SHP77 (cell line): ENCODE measurements at places on chromosomes 4 and X.

GRCh38 chr4:6439120-6439762 lies 33.2 kb downstream of the PPP2R2C start:
- DNase-seq, result no peak

DNA sequence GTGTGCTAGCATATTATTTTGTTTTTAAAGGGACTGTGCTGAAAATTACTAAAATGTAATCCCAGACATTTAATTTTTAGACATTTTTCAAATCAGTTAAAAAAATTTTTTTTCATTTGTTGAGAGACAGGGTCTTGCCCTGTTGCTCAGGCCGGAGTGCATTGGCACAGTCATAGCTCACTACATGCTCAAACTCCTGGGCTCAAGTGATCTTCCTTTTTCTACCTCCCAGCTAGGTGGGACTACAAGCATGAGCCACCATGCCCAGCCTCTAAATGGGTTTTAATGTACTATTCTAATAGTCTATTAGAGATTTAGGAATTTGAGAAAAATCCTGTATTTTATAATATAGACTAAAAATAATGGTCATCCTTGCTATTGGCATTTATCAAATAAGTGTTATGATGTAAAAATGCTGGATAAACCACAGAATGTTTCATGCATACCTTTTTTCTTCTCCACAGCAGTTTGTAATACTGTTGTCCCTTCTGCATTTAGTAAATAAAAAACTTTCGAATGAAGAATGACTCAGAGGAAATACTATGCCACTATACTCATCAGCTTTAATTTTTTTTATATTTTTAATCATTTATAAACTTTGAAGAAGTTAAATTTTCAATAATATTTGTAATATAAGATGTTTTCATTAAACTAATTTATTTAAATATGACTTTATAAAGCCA lies 29.9 kb downstream of the CPEB2 start:
- no peak for DNase-seq

DNA sequence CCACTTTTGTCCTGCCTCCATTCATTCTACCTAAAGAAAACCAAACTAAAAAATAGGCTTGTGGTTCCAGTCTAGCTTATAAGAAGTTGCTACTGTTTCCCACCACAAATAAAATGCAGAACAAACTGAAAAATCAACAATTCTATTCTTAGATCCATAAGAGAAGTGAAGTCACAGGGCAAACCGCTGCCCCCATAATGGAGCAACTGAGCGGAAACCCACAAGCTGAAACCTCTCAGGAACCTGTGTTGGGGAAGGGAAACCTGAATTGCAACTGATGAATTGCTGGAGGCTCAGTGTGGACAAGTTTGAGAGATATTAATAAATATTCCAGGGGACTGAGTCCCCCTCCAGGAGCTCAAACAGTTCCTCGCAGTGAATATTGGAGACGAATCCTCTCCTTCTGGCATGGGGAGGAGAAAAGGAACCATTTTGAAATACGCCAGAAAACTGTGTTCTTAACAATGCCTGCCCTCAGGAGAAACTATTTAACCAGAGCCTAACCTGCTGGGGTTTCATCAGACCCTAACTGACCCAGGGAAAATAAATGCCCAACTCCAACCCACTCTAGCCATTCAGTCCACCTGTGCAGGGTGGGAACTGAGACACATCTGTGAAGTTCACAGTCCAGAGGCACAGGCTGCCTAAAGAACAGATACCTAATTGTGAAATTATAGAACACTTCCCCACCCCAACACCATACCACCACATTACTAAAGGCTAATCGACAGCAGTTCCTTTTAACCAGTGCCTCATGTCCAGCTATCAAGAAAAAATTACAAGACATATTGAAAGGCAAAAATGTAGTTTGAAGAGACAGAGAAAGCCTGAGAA lies 22.8 kb upstream of the SH3RF1 start:
- DNase-seq, result no peak

GRCh38 chrX:67700602-67701001 lies 156.8 kb downstream of the AR start:
- DNase-seq, result no peak

GRCh38 chrX:44829832-44830231 lies 14.0 kb upstream of the DUSP21 start:
- DNase-seq, result no peak

DNA sequence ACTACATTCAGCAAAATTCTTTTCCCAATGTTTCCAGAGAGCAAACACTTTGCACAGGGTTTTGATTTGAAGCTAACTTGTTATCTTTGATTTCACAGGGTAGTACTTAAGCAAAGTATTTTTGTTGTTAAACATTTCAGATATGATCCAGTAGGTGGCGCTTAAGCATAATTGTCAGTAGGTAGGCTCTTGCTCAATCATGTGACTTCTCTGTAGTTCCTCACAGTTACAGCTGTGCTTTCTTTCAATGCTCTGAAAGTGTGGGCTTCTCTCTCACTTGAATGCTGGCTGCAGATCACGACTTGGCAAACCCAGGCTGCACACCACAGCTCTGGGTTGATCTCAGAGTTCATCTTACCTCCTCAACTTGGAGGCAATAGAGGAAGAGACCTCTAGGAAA lies 1016.5 kb downstream of the SH3BGRL start:
- peak; percentile 42 for DNase-seq

DNA sequence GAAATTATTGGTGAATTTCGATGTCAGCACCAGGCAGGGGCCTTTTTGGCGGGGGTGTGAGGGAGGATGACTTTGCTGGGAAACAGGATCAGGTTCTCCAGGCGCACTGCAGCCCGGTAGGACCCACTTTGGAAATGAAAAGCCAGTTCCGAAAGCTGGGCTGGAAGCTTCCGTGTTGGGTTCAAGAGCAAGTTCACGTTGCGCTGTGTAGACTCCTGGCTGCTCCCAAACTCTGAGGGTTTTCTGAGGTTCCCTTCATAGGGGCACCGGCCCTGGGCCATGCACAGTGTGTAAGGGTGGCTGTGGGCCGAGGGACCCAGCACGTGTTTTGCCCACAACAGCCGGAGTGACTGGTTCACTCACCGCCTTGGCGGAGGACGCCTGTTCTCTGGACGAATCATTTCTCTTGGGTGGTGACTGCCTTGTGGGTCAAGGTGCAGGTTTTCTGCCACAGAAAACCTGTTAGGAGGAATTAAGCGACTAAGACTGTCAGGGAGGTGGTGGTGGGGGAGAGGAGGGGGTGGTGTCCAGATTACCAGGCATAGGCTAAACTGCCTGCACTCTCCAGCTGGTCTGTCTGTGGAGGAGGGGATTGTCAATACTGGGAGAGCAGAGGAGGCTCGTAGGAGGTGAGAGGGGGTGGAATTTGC lies 8.0 kb downstream of the SHOX start:
- DNase-seq, result no peak

GRCh38 chr4:40800064-40800463 lies 50.3 kb downstream of the NSUN7 start:
- DNase-seq, result no peak

- DNase-seq, result no peak
Observed at GRCh38 chrX:30910124-30910860, 21.2 kb upstream of the TAB3 start.

- DNase-seq, result no peak
Observed at GRCh38 chr4:9877123-9877522, 95.7 kb downstream of the DRD5 start.

- DNase-seq, result no peak
Observed at GRCh38 chr4:13905543-13905942, 278.0 kb upstream of the BOD1L1 start.

- DNase-seq, result no peak
Observed at GRCh38 chr4:55793479-55793878, 26.1 kb upstream of the EXOC1L start.

DNA sequence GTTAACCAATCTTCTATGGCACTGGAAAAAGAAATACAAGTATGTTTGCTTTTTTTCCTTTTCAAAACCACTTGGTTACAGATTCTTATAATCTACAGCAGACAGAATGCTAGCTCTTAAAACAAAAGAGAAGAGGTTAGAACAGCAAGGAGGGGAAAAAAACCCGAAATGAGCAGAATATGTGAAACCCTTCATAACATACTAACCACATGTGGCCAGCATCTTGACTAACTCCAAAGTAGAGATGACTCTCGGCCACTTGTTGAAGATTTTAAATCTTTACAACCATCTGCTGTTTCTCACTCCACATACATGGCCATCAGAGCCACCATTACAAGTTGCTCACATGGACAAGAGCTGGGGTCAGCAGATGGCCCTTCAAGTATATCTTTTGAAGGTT lies 100.3 kb downstream of the PAPSS1 start:
- no peak for DNase-seq

GRCh38 chr4:47194036-47194737 lies 162.8 kb downstream of the GABRB1 start:
- no peak for DNase-seq

- DNase-seq, result no peak
Observed at GRCh38 chr4:126799971-126800574, 832.7 kb upstream of the INTU start.

GRCh38 chr4:36532670-36533379 lies 251.4 kb downstream of the DTHD1 start:
- no peak for DNase-seq

DNA sequence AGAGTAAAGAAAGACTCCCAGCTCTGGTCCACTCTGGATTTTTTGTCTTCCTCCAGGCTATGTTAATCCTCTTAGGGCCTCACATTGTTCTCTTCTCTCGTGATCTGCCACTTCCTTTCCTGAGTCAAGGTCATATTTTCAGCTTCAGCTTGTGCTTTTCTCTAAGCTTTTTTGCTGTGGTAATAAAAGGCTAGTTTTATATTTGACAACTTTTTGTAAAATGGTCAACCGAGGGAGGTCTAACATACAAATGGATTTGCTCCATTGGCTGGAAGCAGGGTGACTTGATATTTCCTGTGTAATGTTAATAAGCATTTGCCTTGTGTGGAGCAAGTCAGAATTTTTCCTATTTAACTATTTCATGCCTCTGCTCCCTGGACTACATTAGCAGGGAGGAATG lies 239.7 kb downstream of the RAB28 start:
- DNase-seq, result no peak

GRCh38 chr4:93116624-93117023 lies 711.9 kb upstream of the ATOH1 start:
- DNase-seq, result no peak

DNA sequence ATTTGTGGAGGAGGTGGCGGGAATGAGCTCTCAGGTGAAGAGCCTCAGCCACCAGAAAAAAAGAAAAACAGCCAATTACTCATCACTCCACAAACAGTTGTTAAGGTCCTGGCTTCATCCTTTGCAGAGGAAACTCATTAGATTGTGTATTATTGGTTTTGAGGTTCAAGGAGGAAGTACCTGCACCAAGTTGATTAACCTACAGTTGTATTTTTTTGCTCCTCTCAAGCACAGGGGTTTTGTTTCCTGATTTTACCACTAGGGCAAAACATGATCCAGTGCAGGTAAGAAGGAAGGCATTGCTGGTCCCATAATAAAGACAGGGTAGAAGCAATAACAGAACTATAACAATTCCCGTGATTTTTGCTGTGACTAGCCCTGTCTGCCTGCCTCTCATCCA lies 84.0 kb upstream of the QRFPR start:
- no peak for DNase-seq

DNA sequence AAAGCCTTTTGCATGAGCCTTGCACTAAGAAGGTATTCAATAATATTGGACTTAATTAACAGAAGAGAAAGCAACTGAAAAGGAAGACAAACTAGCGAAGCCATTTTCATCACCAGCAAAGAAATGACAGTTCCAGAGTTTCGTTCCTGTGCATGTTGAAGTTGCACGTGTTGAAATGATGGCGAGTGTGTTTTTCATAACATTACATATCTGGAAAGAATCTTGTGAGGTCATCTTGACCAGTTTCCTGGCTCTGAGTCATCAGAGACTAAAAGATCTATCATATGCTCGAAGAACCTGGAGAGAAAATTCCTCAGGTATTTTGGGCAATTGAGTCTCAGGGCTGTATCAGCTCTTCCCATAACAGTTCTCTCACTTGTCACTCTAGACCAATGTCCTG lies 106.2 kb upstream of the MAML3 start:
- DNase-seq, result no peak

DNA sequence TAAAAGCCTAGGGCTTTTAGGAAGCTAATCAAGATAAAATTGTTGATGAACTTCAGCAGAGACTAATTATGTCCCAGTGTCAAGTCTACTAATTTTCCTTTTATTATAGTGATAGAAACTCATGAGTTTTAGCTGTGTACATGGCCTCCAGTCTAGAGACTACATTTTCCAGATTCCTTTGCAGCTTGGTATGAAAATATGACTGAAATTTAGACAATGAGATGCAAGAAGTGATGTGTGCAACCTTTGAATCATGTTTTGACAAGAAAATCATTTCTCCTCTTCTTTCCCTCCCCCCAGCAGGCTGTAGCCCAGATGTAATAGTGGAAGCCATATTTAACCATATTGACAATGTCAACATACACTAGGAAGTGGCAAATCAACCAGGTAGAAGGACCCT lies 30.3 kb upstream of the IL13RA2 start:
- no peak for DNase-seq

GRCh38 chr4:112075129-112075753 lies 70.0 kb upstream of the FAM241A start:
- DNase-seq, result peak; percentile 31

GRCh38 chrX:38342853-38343778 lies 9.3 kb upstream of the OTC start:
- DNase-seq, result no peak

- no peak for DNase-seq
Observed at GRCh38 chr4:76078033-76078613, 3.6 kb downstream of the ART3 start.

- no peak for DNase-seq
Observed at GRCh38 chr4:68162196-68162595, 32.5 kb upstream of the TMPRSS11F start.

DNA sequence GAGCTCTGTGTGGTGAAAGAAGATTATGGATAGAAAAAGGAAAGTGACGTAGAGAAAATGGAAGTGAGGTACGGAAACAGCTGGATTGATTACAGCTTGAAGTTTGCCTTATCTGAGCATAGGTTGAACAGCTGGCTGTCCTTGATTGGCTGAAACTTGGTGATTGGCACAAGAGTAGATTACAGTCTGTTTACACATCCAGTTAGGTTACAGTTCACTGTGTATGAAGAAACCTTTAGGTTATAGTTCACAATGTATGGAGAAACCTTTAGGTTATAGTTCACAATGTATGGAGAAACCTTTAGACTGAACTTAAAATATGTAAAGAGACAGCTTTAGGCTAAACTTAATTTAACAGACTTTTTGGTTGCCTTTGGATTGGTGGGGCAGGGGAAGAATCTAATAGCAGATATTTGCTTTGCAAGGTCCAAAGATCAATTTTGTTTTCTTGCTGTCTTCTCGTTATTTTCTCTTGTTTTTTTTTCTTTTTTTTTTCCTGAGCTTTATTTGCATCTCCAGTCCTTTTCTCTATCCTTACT lies 15.6 kb upstream of the ART3 start:
- DNase-seq, result no peak

GRCh38 chr4:108110450-108110849 lies 58.3 kb downstream of the LEF1 start:
- no peak for DNase-seq

DNA sequence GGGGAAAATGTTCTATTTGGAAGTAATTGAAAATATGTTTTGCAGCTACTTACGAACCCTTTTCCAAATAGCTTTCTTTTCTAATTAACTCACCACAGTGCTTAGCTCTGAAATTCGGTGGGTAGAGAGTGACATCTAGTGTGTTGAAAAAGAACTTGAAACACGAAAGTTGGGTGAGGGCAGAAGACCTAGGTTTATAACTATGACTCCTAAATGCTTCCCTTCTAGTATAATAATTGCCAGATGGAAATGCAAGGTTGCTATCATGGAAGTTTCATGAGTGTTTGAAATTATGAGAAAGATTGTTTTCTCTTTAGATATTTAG lies 77.3 kb upstream of the NOCT start:
- peak; percentile 22 for DNase-seq

- DNase-seq, result no peak
Observed at GRCh38 chrX:150377005-150377404, 13.9 kb downstream of the MAMLD1 start.

GRCh38 chrX:74434336-74434735 lies 13.0 kb downstream of the SLC16A2 start:
- no peak for DNase-seq
